T-helper 1 cell treated with Interleukin-12 subunit alpha and Interleukin-12 subunit beta and Interleukin-4 antibody, amounts not matched to agents 30 ng/mL and 1 ng/mL, for 36 hours (primary cell): ENCODE measurements at places on chromosomes 1 and 21. TPM values are rescaled to one million over a fixed set of nuclear protein-coding genes. Genes with fewer than 3 reads are reported as not detected.

The TTC4 gene
- total RNA-seq = 24.0 and 27.1 TPM in 2 replicates

The S100A7 gene
- not detected in 2 replicates for total RNA-seq

The MIS18A gene
- total RNA-seq = 17.0 and 20.8 TPM in 2 replicates

The ALPL gene
- total RNA-seq = not detected in 2 replicates

The TLR5 gene
- total RNA-seq = 0.17 TPM in 1 of 2 replicates, not detected in the other

The RGS13 gene
- total RNA-seq = not detected in 2 replicates

The FYB2 gene
- total RNA-seq = not detected in 2 replicates

The TAL1 gene
- total RNA-seq = not detected in 2 replicates

The LTN1 gene
- total RNA-seq = 28.1 and 29.2 TPM in 2 replicates

The KLF17 gene
- not detected in 2 replicates for total RNA-seq

The APOBEC4 gene
- not detected in 2 replicates for total RNA-seq

The HNRNPR gene
- 194 and 207 TPM in 2 replicates for total RNA-seq

The BARHL2 gene
- total RNA-seq = not detected in 2 replicates

The WNT2B gene
- total RNA-seq = 0.24 and 0.27 TPM in 2 replicates

The PLA2G2D gene
- not detected in 2 replicates for total RNA-seq

The TCP10L gene
- 0.95 and 1.6 TPM in 2 replicates for total RNA-seq

The DYNLT4 gene
- 0.46 and 0.49 TPM in 2 replicates for total RNA-seq

The OR2L2 gene
- total RNA-seq = 0.07 and 0.10 TPM in 2 replicates

The OR2L5 gene
- not detected in 2 replicates for total RNA-seq

The CHIT1 gene
- total RNA-seq = 0.27 and 0.41 TPM in 2 replicates

The SLC22A15 gene
- 0.27 and 1.4 TPM in 2 replicates for total RNA-seq

The SLC45A1 gene
- total RNA-seq = 0.20 and 0.51 TPM in 2 replicates

The NBPF4 gene
- 0.22 and 0.51 TPM in 2 replicates for total RNA-seq

The HSF2BP gene
- total RNA-seq = 0.44 and 0.71 TPM in 2 replicates

The CD53 gene
- total RNA-seq = 581 and 589 TPM in 2 replicates

The TNFRSF8 gene
- 53.8 and 54.5 TPM in 2 replicates for total RNA-seq

The RBM8A gene
- total RNA-seq = 196 and 197 TPM in 2 replicates

The TMCC2 gene
- total RNA-seq = 8.4 and 9.3 TPM in 2 replicates

The IER5 gene
- 60.3 and 62.1 TPM in 2 replicates for total RNA-seq

The PTPN22 gene
- total RNA-seq = 73.5 and 80.7 TPM in 2 replicates

The NBPF11 gene
- 15.1 and 15.5 TPM in 2 replicates for total RNA-seq

The THEM5 gene
- not detected in 2 replicates for total RNA-seq

The ABCA4 gene
- total RNA-seq = 0.07 and 0.25 TPM in 2 replicates
